SJSA1 (cell line): ENCODE measurements at places on chromosomes 13 and 19. TPM values are rescaled to one million over a fixed set of nuclear protein-coding genes. Genes with fewer than 3 reads are reported as not detected.

GRCh38 chr13:29540334-29540733 lies 55.2 kb downstream of the SLC7A1 start:
- H3K4me1 ChIP-seq: peaks cover 22% of the 10 kb centered on the region
- no peak overlapping the region for H3K27ac ChIP-seq
- H3K4me3 ChIP-seq: no peak overlapping the region
- no peaks in the 10 kb centered on the region for H3K27me3 ChIP-seq

GRCh38 chr13:112457485-112457884 lies 81.3 kb downstream of the SPACA7 start:
- H3K27ac ChIP-seq: no peak overlapping the region
- DNase-seq: peak; percentile 47
- no peaks in the 10 kb centered on the region for H3K4me1 ChIP-seq
- H3K4me3 ChIP-seq: no peak overlapping the region
- no peaks in the 10 kb centered on the region for H3K36me3 ChIP-seq
- H3K27me3 ChIP-seq: peaks cover 81% of the 10 kb centered on the region

DNA sequence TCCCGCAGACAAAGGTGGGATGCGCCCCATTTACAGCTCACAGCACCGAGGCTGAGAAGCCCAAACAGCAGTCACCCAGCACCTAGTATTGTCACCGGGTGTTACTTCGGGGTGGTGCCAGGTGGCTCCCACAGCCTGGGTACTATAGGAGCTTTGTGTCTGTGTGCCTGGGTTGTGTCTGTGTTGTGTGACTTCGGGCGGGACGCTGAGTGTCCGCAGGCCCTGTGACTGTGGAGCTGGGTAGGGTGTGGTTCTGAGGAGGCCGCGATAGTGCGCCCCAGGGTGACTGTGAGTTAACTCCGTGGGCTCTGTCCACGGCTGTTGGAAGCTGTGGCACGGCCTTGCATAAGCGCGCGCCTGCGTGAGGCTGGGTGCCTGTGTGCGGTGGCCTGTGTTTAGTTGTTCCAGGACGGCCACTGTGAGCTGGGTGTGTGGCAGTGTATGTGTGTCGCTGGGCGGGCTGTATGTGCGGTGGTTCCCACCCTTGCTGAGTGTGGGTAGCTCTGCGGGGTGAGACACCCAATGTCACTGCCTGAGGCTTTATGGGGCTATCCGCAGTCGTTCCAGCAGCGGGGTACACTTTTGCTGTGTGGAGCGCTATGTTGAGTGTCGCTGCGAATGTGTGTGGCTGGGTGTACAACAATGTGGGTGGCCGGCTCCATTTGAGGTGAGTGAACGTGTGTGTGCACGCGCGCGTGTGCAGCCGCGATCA lies 559 bp upstream of the SSBP4 start:
- H3K4me1 ChIP-seq: peaks cover 65% of the 10 kb centered on the region
- H3K4me3 ChIP-seq: peak overlapping the region; percentile 81
- H3K27ac ChIP-seq: no peak overlapping the region
- DNase-seq: no peak
- peaks cover 3% of the 10 kb centered on the region; the same call in 1 of the 2 replicates for H3K36me3 ChIP-seq
- no peaks in the 10 kb centered on the region for H3K27me3 ChIP-seq

DNA sequence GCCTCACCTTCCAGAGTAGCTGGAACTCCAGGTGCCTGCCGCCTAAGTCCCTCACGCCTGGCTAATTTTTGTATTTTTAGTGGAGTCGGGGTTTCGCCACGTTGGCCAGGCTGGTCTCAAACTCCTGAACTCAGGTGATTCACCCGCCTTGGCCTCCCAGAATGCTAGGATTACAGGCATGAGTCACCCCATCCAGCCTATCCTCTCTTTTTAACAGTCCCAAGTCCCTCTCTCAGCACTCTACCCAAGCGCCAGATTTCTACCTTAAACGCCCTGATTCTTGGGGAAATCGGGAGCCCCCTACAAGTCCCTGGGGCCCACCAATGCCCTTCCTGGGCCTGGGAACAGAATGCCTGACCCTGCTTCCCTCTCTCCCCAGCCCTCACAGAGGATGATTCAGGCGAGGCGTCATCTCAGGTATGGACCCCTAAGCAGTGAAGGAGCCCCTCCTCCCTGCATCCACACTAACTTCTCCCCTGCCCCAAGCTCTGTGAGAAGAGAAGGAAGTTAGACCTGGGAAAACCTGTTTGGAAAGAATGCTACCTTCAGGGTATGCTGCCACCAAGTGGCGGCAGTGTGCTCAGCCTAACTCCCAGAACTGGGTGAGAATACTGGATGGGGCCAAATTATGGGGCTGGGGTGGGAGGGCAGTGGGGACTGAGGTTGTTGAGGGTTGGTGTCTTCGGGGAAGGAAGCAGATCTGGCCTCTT lies 20.8 kb upstream of the EBI3 start:
- no peaks in the 10 kb centered on the region for H3K36me3 ChIP-seq
- no peak for DNase-seq
- H3K4me1 ChIP-seq: peaks cover 8% of the 10 kb centered on the region
- H3K4me3 ChIP-seq: no peak overlapping the region
- peaks cover 23% of the 10 kb centered on the region for H3K27me3 ChIP-seq

- H3K4me1 ChIP-seq: peaks cover 27% of the 10 kb centered on the region
- no peaks in the 10 kb centered on the region for H3K27me3 ChIP-seq
- no peaks in the 10 kb centered on the region for H3K36me3 ChIP-seq
- peak overlapping the region; percentile 48 for H3K4me3 ChIP-seq
These were observed 11.9 kb downstream of the LTBP4 start for GRCh38 chr19:40612831-40613689.

- H3K36me3 ChIP-seq: no peaks in the 10 kb centered on the region
- H3K4me3 ChIP-seq: no peak overlapping the region
- DNase-seq: no peak
These were observed 149.7 kb upstream of the FNDC3A start for GRCh38 chr13:48826039-48826438.

- H3K4me1 ChIP-seq: peaks cover 11% of the 10 kb centered on the region
- H3K4me3 ChIP-seq: no peak overlapping the region
- no peaks in the 10 kb centered on the region for H3K27me3 ChIP-seq
- no peak overlapping the region for H3K27ac ChIP-seq
These were observed 11.1 kb downstream of the ZC3H4 start for GRCh38 chr19:47102346-47103060.

- no peaks in the 10 kb centered on the region for H3K4me1 ChIP-seq
- no peaks in the 10 kb centered on the region for H3K36me3 ChIP-seq
- no peaks in the 10 kb centered on the region for H3K27me3 ChIP-seq
- no peak for DNase-seq
- H3K4me3 ChIP-seq: no peak overlapping the region
- H3K27ac ChIP-seq: no peak overlapping the region
These were observed 105.1 kb downstream of the DNAJC15 start for GRCh38 chr13:43128504-43128961.

- DNase-seq: no peak
- H3K27ac ChIP-seq: no peak overlapping the region
- H3K27me3 ChIP-seq: no peaks in the 10 kb centered on the region; the same call in 1 of the 2 replicates
- H3K36me3 ChIP-seq: no peaks in the 10 kb centered on the region
- peaks cover 11% of the 10 kb centered on the region for H3K4me1 ChIP-seq
These were observed 95.9 kb downstream of the AKAP11 start for GRCh38 chr13:42367831-42368230.

GRCh38 chr19:609004-609346 lies 19.3 kb downstream of the HCN2 start:
- DNase-seq: no peak
- H3K4me3 ChIP-seq: no peak overlapping the region
- H3K27me3 ChIP-seq: no peaks in the 10 kb centered on the region
- H3K27ac ChIP-seq: peak overlapping the region; percentile 42; the same call in 1 of the 2 replicates

PLEKHF1 gene
- total RNA-seq: 7.2 and 8.0 TPM in 2 replicates

METTL21C gene
- not detected in 2 replicates for total RNA-seq

NCR1 gene
- total RNA-seq: not detected in 2 replicates

TRAPPC5 gene
- 129 and 131 TPM in 2 replicates for total RNA-seq
